ENCODE measurements at places on chromosomes 6 and 20.
A peak's percentile ranks its signal among the peaks of the same experiment; 100 is the strongest.

- no peak for DNase-seq
Observed at GRCh38 chr6:21565431-21565830, 28.1 kb upstream of the SOX4 start.

DNA sequence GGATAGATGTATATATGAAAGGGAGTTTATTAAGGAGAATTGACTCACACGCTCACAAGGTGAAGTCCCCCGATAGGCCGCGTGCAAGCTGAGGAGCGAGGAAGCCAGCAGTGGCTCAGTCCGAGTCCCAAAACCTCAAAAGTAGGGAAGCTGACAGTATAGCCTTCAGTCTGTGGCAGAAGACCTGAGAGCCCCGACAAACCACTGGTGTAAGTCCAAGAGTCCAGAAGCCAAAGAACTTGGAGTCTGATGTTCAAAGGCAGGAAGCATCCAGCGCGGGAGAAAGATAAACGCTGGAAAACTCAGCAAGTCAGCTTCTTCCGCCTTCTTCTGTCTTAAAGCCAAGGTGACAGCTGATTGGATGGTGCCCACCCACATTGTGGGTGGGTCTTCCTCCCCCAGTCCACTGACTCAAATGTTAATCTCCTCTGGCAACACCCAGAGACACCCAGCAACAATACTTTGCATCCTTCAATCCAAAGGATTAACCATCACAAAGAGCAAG, 102.6 kb upstream of the GJE1 start:
- no peak for DNase-seq

DNA sequence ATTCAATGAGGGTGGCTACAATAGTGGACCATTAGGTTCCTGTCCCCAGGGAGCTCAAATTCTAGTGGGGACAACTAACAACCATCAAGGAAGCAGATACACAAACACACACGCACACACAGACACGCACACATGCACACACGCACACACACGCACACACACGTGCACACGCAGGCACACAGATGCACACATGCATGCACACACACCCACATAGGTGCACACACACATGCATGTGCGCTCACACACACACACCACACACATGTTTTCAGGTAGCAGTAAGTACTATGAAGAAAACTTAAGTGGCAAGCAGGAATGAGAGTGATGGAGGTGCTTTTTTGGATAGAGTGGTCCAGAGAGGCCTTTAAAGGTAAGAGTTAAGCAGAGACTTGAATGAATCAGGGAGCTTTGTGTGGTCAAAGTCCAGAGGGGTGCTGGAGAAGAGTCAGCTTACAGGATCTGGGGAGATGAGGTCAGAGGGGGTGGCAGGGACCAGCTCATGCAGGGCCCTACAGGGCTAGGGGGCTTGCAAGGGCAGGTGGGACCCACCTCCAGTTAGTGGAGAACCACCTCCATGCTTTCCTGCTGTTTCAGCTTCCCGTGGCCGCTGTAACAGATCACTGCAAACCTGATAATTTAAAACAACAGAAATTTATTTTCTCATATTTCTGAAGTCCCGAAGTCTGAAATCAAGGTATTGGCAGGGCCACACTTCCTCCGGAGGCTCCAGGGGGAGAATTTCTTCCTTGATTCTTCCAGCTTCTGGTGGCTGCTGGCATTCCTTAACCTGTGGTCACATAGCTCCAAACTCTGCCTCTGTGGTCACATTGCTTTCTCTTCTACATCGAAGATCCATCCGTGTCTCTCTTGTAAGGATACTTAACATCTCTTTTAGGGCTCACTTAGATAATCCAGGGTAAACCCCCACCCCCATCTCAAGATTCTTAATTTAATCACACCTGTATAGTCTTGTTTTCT, 6.9 kb upstream of the NSFL1C start:
- DNase-seq: no peak

DNA sequence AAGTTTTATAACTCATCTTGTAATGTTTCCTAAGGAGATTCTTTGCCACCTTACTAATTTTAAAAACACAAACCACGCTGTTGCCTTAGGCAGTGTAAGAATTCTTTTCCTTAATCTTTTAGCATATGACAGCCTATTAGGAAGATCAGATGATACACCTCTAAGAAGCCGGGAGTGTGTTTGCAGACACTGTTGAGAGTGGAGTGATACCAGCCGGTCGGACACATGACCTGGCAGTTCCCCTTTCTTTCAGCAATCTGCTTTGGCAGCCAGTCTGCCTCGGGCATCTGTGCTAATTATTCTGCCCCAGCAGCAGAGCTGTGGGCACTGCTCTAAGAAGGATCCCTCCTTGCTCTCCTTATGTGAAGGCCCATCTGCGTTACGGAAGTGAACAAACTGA, 50.9 kb downstream of the PLCB4 start:
- peak; percentile 13 for DNase-seq

GRCh38 chr20:4932061-4932460, 69.2 kb downstream of the SLC23A2 start:
- no peak for DNase-seq

GRCh38 chr6:166005944-166006899, 161.4 kb downstream of the TBXT start:
- DNase-seq: no peak

GRCh38 chr6:1143655-1144054, 168.2 kb upstream of the FOXQ1 start:
- no peak for DNase-seq

DNA sequence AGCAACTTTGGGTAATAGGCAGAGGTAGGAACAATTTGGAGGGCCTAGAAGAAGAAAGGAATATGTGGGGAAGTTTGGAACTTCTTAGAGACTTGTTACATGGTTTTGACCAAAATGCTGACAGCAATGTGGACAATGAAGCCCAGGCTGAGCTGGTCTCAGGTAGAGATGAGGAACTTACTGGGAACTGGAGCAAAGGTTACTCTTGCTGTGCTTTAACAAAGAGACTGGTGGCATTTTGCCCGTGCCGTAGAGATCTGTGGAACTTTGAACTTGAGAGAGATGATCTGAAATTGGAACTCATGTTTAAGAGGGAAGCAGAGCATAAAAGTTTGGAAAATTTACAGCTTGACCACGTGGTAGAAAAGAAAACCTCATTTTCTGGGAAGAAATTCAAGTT, 28.3 kb upstream of the TMEM200A start:
- DNase-seq: no peak

DNA sequence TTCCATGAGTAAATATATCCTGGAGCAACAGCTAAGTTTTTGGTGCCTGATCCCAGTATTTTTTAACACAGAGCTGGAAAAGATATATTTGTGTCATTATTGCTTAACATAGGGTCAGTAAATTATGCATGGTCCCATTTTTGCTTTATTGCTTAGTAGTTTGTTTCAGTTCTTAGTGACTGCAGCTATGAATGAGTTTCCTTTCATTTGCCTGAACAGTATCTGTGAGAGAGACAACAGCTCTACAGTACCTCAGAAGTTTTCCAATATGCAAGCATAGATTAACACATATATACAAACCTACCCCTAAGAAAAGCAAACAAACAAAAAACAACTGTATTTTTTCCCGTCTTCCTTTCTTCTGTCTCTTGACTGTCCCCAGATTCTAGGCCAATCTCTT, 160.3 kb downstream of the MEI4 start:
- no peak for DNase-seq

DNA sequence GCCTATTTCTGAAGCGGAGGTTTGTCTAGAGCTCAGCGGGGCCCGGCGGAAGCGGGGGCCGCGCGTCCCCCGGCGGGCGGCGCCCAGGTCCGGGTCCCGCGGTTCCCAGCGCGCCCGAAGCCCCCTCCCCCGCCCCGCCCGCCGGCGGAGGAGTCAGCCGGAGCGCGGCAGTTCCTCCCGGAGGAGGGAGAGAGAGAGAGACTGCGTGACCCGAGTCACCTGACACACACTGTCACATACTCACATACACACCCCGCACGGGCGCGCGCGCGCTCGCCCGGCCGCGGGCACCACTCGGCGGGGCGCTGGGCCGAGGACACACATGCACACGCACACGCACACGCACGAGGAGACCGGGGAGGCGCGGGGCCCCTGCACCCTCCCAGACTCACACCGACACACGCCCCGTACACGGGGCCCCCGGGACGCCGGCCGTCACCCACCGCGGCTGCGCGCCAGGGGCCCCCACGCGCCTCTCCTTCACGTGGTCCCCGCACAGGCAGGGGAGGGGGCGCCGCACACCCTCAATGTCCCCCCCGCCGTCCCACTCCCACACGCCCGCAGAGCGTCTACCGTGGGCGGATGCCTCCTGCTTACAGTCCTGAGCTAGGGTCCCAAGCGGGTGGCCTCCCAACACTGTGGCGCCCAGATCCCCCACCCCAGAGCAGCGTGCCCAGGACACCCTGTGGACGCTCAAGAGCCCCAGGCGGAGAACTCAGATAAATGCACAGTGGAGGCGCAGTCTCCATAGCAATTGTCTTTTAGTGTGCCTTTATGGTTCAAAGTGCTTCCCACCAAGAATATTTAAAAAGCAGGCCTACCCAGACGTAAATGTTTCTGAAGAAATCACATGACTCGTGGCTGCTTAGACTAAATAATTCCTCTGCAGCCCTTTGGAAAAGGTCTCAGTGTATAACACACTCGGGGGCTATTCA, at the start of gene RRAGD:
TSS of gene RRAGD (minus strand) at position 203 of the 935 bp plus-strand sequence. CDS start 280 bp downstream, outside the sequence.
- DNase-seq: peak; percentile 58

- no peak for DNase-seq
Observed at GRCh38 chr6:45512717-45513116, 135.0 kb upstream of the SUPT3H start.

- DNase-seq: no peak
Observed at GRCh38 chr6:83125425-83125824, 58.0 kb downstream of the DOP1A start.

- no peak for DNase-seq
Observed at GRCh38 chr6:1212919-1213318, 99.0 kb upstream of the FOXQ1 start.

- DNase-seq: no peak
Observed at GRCh38 chr6:129393654-129394053, 316.3 kb downstream of the ARHGAP18 start.

- no peak for DNase-seq
Observed at GRCh38 chr20:32495949-32496348, 89.2 kb downstream of the NOL4L start.

- no peak for DNase-seq
Observed at GRCh38 chr20:59608871-59609270, 4.5 kb downstream of the PHACTR3 start.

DNA sequence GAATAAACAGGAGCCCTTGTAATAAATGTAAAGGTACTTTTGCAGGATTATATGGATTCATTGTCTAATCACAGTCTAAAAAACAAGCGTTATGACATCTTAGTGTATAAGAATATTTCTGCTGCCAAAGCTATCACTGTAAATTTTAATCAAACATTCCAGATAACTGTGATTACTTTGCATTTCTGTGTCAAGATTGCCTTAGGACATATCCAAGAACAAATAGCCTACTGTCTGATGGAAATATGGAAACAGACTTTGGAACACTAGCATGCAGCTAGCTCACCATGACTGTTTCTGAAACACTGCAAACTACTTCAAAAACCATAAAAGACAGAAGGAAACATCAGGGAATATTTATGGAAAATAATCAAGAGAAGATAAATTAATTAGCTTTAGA, 248.7 kb upstream of the ASCC3 start:
- no peak for DNase-seq

Measured in COR-L47 (cell line).